Aorta (tissue), 5 donors: ENCODE measurements at places on chromosomes 16 and 17. TPM values are rescaled to one million over a fixed set of nuclear protein-coding genes. Genes with fewer than 3 reads are reported as not detected.

- DNase-seq, result peak; percentile 87
Measured at GRCh38 chr17:79789943-79790804, 6.7 kb downstream of the CBX8 start.

DNA sequence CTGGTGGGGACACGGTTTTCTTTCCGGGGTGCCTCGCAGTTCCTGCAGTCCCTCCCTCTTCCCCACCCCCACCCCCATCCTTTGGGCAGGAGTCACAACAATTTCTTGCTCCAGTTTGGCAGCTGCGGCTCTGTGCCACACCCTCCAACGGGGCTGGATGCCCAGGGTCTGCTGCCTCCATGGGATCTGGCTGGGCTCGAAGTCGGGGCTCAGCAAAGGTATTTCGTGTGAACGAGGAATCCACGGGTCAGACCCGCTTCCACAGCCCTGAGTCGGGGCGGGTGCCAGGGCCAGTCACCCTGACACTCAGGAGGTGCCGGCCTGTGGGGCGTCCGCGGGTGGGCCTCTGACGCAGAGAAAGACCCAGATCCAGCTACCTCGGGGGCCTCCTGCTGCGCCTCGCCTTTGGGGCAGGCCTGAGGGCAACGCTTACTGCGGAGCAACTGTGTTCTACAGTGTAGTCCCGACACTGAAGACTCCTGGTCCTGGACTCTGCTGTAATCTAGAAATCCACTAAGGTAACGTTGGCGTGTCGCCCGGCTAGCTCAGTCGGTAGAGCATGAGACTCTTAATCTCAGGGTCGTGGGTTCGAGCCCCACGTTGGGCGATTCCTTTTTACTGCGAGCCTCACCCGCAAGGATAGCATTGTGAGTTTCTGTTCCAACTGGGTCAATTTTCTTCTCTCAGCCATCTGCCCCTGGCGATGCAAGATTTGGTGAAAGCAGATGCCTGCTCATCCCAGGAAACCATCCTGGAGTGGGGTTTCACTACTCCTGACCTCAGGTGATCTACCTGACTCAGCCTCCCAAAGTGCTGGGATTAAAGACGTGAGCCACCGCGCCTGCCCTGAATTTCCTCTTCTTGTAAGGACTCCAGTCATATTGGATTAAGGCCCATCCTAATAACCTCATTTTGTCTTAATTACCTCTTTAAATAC lies 12.6 kb upstream of the OR1F1 start:
- DNase-seq, result peak; percentile 68

- DNase-seq, result peak; percentile 96
Measured at GRCh38 chr16:28538733-28539596, at the start of gene NUPR1. NUPR1 (minus strand) TSS chr16:28538974; CDS start chr16:28538907, 67 bp downstream.

GRCh38 chr16:85752511-85753420 lies 1.9 kb upstream of the C16orf74 start:
- no peak for DNase-seq

DNA sequence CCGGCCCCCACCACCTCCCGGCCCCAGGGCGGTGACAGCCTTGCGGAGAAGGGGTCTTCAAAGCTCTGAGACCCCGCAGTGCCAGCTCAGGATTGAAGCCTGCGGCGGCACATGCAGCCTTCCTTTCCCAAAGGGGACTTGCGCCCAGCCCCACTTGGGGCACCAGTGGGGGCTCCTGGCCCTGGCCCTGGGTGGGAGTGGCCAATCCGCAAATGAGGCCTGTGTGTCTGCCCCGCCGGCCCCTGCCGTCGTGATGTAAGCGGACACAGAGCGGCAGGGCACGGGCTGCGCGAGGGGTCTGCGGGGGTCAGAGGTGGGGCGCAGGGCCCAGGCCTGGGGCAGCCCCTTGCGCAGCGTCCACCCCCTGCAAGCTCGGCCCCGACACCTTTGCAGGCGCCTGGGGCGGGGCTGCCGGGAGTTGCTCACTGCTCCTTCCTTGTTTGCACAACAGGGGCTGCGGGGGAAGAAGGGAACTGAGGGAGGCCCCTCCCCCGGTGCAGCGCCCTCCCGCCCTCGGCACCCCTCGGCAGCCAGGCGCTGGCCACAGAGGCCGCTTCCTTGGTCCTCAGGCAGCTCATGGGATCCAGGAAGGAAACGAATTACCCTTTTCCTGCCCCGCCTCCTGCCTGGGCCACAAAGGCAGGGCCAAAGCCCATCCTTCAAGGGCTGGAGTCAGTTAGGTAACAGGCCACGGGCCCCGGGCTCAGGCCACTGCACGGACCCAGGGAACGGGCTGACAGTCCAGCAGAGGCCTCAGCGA lies 2.9 kb downstream of the SLC16A3 start:
- peak; percentile 91 for DNase-seq

Gene TBC1D3C
- total RNA-seq, result not detected

Gene GAS2L2
- not detected for total RNA-seq

Gene KRT27
- not detected for total RNA-seq

DNA sequence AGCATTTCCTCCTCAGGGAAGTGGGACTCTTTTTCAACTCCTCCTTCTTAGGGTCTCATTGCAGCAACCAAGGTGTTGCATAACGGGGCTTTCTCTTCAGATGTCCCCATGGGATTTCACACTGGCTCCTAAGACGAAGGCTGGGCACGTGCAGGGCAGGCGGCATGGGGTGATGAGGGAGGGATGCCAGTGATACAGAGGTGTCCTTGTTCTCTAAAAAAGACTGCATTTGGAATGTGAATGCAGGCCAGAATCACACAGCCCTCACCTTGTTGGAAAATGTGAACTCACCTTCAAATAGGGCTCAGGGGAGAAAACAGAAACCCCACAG lies 105.6 kb downstream of the XYLT1 start:
- DNase-seq, result no peak

DNA sequence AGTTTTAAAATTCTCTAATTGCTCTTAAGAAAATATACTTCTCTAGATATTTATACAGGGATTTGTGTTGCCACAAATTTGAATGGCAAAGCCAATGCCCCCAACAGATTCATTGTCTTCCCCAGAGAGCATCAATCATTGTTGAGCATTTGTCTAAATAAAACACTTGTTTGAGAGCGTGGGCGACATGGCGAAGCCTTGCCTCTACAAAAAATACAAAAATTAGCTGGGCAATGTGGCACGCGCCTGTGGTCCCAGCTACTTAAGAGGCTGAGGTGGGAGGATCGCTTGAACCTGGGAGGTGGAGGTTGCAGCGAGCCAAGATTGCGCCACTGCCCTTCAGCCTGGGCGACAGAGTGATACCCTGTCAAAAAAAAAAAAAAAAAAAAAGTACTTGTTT lies 13.4 kb upstream of the SRSF1 start:
- DNase-seq, result no peak

DNA sequence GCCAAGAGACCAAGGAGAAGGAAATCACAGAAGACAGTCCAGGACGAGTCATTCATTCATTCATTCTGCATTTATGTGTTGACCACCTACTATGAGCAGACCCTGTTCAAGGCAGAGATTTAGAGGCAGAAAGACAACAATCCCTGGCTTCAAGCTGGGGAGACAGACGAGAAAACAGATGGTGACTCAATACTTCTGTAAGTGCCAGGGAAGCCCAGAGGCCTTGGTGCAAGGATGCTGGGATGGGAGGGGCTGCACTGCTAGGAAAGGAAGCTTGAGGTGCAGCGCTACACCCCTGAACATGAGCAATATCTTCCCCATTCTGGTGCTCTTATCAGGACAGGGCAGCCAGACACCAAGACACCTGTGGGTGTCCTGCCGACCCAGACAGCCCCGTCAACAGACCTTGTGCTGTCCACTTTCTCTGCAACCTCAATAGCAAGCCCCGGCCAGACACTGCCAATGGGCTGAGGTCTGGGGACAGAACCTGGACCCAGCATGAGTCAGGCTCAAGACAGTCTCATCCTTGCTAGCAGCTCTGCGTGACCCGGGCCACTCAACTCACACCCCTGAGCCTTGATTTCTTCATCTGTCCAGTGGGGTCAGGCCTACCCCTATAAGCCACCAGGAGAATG lies 163.5 kb downstream of the COPRS start:
- no peak for DNase-seq

Gene NLGN2
- 49.9 TPM for total RNA-seq

GRCh38 chr16:27304881-27305745 lies 8.7 kb upstream of the IL4R start:
- no peak for DNase-seq

- DNase-seq, result no peak
Measured at GRCh38 chr17:19244781-19245180, 7.6 kb downstream of the EPN2 start.

Gene CHST5
- not detected for total RNA-seq
